ENCODE measurements at places on chromosomes 13 and 19.

DNA sequence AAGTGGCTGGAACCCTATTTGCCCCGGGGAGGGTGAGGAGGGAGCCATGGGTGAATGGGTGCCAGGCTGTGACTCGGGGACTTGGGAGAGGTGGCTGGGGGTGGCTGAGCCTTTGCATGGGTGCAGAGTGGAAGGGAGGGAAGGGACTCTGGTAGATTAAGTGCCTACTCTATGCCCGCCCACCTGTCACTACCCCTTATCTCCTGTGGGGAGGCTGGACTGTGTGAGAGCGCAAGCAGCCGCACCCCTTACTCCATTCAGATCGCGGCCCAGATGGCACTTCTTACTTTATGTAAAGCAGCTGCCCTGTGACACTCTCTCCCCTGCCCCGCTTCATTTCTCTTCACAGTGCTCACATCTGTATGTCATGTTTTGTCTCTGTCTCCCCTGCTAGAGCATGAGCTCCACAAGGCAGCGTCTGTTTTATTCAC, 2.9 kb downstream of the KASH5 start:
- DNase-seq = no peak

DNA sequence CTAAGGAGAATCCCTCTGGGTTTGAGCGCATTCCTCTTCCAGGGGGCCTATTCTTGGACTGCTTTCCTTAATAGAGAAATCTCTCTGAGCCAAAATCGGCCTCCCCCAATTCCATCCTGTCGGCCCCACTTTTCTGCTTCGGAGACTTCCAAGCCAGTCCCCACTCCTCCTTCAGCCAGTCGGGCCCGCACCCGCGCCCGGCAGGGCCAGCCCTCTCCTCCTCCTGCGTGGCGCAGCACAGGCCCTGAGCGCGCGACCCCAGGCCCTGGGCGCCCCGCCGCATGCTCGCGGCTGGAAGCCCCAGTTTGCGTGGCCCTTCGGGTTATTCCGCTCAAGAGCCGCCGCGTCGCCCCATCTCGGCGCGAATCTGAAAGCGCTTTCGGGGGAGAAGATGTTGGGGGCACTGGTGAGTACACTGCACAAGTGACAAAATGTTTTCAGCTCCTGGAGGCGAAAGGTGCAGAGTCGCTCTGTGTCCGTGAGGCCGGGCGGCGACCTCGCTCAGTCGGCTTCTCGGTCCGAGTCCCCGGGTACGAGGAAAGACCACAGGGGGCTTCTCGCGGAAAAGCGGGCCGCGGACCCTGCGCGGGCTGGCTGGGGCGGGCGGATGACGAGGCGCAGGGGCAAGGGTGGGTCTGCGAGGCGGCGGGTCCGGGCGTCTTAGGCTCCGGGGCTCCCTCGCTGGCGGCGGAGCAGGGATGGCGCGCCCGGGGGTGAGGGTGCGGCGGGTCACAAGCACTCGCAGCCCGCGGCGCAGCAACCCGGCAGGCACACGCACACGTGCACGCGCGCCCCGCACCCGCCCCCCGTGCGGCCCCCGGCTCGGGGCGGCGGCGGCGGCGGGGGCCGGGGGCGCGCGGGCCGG, at the start of gene IL17D:
Gene IL17D (plus strand): TSS at position 785 of the 865 bp plus-strand sequence. CDS start 303 bp downstream, outside the sequence.
- peak; percentile 38 for DNase-seq

- DNase-seq = no peak
These were observed at the start of gene RSPH6A for GRCh38 chr19:45814851-45815480. RSPH6A (minus strand) TSS chr19:45815308; CDS start chr19:45815176, 132 bp downstream.

DNA sequence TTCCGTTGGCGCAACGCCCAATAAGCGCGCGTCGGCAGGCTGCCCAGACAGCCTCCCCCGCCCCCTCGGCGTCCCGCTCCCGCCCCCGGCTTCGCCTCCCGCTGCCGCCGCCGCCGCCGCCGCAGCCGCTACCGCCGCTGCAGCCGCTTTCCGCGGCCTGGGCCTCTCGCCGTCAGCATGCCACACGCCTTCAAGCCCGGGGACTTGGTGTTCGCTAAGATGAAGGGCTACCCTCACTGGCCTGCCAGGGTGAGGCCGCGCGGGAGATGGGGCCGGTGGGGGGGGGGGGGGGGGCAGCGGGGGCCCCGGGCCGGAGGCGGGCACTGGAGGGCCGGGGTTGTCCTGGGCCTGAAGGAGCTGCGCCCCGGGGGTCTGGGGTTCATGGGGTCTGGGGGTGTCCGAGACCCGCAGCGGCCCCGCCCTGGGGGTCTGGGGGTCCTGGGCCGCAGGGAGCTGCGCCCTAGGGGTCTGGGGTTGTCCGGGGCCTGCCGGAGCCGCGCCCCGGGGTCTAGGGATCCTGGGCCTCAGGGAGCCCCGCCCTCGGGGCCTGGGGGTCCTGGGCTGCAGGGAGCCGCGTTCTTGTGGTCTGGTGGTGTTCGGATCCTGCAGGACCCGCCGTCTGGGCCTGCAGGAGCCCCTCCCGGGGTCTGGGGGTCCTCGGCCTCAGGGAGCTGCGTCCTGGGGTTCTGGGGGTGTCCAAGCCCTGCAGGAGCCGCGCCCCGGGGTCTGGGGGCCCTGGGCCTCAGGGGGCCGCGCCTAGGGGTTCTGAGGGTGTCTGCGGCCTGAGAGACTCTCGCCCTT, at the start of gene HDGFL2:
Gene HDGFL2 (plus strand): TSS at position 124 of the 801 bp plus-strand sequence. CDS start 54 bp downstream, at position 178.
- DNase-seq = peak; percentile 94

GRCh38 chr19:49190781-49191180, 33.2 kb downstream of the TRPM4 start:
- DNase-seq = no peak

GRCh38 chr13:106464076-106464475, 71.4 kb downstream of the EFNB2 start:
- DNase-seq = no peak

- no peak for DNase-seq
These were observed 2.3 kb downstream of the SLC46A3 start for GRCh38 chr13:28716511-28716910.

GRCh38 chr13:72983085-72983768, 75.6 kb upstream of the KLF5 start:
- DNase-seq = no peak

GRCh38 chr13:34139660-34140227, 321.8 kb downstream of the RFC3 start:
- no peak for DNase-seq

DNA sequence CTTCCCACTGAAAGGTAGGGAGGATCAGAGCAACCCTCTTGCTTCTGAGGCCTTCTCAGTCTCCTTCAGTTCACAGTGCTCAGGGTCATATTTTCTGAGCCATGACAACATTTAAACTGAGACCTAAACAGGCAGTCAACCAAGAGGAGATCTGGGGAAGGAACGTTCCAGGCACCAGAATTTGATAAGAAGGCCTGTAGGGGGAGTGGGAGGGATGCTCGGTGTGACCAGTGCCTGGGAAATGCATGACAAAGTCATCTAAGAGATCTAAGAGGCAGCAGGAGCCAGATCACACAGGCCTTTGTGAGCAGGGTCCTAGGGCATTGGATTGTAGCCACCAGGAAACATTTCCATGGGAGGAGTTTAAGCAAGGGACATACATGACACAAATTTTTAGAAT, 71.6 kb downstream of the SHISA2 start:
- no peak for DNase-seq

DNA sequence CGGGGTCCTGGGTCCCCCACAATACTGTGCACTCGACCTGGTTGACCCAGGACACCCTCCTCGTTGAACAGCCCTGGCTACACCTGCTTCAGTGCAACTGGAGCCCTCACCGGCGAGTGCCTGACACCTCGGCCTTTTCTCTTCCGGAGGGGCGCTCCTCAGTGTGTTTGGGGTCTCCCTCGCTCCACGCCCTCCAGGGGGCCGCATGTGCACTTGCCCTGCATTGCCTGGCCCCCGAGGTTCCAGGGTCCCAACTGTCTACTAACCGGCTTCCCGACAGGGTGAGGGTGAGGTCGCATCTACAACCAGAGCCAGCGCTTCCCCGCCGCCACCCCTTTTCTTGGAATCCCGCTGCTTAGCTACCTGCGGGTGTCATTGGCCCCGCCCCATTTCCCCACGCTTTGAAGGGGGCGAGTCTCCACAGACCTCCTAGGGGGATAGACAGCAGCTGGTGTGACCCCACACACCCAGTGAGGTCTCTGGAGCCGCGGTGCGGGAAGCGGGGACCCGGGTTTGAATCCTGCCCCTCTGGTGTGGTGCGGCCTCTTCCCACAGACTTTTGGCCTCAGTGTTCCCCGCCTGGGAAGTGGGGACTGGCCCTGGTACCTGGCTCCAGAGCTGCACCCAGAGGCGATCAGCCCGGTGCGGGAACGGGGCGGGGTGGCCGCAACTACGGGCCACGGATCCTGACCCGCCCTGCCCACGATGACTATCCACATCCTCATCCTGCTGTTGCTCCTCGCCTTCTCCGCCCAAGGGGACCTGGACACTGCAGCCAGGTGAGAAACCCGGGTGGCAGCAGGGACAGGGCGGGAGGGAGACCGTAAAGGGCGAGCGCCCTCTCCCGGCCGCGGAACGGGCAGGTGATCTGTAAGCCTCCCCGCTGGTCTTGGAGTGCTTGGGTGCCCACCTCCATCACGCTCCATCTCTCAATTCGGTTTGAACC, at the start of gene ADM5:
Gene ADM5 (plus strand): TSS at position 462 of the 946 bp plus-strand sequence. CDS start 244 bp downstream, at position 706.
- DNase-seq = peak; percentile 50

DNA sequence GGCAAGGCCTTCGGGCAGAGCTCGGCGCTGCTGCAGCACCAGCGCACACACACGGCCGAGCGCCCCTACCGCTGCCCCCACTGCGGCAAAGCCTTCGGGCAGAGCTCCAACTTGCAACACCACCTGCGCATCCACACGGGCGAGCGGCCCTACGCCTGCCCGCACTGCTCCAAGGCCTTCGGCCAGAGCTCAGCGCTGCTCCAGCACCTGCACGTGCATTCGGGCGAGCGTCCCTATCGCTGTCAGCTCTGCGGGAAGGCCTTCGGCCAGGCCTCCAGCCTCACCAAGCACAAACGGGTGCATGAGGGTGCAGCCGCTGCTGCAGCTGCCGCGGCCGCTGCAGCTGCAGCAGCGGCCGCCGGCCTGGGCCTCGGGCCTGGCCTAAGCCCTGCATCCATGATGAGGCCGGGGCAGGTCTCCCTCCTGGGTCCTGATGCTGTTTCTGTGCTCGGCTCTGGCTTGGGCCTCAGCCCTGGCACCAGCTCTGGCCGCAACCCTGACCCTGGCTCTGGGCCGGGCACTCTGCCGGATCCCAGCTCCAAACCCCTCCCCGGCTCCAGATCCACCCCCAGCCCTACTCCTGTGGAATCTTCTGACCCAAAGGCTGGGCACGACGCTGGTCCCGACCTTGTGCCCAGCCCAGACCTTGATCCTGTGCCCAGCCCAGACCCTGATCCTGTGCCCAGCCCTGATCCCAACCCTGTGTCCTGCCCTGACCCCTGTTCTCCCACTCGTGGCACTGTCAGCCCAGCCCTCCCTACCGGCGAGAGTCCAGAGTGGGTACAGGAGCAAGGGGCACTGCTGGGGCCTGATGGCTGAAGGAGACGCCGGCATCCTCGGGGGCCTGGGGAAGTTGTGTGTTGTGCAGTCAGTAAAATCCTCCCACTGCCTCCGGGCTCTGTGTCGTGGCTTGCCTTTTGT, 2.0 kb upstream of the MCOLN1 start:
- no peak for DNase-seq

- DNase-seq = no peak
These were observed 4.9 kb downstream of the LMO7 start for GRCh38 chr13:75641026-75641425.

DNA sequence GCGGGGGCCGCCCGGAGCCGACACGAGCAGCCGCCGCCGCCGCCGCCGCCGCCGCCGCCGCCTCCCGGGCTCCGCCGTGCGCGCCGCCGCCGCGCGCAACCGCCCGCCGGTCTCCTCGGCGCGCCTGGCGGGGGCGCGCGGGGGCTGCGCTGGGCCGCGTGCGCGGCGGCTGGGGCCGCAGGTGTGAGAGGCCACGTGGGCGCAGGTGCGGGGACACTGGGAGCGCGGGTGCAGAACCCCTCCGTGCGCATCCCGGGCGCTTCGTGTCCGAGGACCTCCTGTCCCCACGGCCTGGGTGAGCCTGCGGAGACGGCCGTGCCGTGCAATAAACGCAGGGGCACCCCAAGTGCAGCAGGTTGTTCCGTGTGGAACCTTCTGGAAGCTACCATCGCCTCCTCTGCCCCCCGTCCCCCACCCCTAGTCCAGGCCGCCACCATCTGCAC, at the start of gene LINGO3:
Gene LINGO3 (minus strand): TSS at position 41 of the 443 bp plus-strand sequence. CDS start 16,378 bp downstream, outside the sequence.
- DNase-seq = no peak

- no peak for DNase-seq
These were observed 19.7 kb upstream of the EHD2 start for GRCh38 chr19:47693489-47693888.

- DNase-seq = no peak
These were observed 15.5 kb upstream of the SIGLEC11 start for GRCh38 chr19:49976496-49976895.

DNA sequence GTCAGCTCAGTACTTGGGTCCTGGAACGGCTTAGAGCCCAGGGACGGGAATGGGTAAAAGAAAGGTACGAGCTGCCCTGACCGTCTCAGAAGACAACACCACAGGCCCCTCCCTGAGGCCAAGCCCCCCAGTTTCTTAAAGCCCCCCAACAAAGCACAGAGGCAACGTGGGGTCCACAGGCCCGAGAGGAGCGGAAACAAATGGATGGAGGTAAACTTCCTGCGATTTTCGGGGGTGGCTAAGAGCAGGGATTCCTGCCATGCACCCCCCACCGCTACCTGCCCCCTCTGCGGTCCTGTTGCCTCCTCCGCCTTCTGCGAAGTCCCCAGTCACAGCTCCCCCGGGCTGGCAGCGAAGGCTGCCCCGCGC, 48.2 kb downstream of the PTPRS start:
- DNase-seq = peak; percentile 18

DNA sequence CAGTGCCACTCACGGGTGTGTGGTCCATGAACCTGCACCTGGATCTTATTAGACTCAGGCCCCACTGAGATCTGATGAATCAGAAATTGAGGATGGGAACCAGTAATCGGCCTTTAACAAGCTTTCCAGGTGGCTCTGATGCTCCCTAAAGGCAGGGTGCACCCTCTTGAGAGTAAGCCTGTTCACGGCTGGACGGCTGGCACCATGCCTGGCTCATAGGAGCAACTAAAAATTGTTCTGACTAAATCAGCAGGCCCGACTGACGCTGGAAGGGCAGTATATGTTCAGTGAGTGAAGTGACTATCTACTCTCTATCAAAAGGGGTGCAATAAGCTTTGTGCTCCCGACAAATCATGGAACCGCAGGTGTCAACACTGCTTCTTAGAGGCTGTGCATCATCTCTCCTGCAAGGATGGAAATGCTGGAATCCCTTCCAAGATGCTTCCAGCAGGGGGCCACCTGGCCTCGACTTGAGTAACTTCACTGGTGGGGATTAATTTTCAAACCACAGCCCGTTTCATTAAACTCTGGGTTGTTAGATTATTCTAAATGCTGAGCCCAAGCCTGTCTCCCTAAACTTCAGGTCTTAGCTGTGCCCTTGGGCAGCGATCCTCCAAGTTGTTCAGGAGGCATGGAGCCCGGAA, 28.4 kb downstream of the TMTC4 start:
- DNase-seq = no peak

- DNase-seq = no peak
These were observed 289.2 kb upstream of the PCDH9 start for GRCh38 chr13:67519356-67519755.

- DNase-seq = no peak
These were observed 5.4 kb downstream of the NLRP12 start for GRCh38 chr19:53818756-53819155.
